Muscle of arm (tissue), 14 donors: ENCODE measurements at places on chromosomes 6 and 20.

DNA sequence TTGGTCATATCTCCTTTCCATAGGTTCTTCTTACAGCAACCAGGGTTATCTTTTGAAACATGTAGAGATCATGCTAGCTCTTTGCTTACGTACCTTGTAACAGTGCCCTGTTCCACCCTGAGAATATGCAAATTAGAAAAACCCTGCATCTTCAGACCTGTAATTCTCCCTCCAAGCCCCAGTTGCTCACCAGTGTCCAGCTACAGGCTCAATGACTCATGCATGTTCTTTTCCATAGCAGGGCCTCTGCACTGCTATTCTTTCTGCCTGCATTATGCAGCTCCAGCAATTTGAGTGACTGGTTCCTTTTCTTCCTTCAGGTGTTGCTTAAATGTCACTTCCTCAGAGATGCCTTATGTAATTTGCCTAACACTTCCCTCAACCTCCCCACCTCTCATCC lies 636.2 kb downstream of the KHDRBS2 start:
- DNase-seq, result no peak

DNA sequence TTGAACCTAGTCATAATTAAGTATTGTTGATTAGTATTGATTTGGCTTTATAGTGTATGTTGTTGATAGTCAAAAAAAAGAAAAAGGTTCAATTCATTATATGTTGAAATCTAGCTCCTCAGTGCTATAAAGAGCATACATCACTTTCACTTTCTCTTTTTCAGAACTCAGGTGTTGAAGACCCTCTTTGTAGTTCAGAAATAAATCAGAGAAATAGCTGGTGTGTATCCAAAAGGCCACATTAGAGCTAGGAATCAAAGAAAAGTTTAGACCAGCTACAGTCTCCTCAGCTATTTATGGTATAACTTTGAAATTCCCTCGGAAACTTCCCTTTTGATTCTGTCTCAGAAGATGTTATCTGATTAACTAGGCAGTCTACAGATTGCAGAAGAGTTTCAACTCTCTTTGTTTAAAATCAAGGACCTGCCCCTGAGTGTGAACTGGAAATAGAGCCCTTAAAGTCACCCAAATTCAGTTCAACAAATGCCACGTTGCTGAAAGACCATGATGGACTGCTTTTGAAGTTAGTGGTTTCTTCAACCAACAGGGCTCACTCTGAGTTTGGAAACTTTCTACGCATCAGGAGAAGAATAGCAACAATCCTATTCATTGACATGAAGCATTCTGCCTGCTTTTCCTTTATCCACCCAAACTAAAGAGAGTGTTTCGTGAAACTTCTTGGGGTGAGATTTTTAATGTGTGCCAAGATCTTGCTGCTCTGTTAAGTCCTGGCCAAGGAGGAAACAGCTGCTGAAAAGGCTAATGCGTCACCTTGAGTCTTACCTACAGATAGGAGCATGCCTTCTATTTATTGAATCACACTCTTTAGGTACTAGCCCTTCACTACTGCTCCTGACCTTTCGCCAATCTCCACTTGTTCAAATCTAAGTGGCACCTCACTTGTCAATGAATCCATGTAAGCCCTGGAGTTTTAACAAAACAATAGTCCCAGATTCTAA lies 111.7 kb downstream of the TNFRSF21 start:
- no peak for DNase-seq

DNA sequence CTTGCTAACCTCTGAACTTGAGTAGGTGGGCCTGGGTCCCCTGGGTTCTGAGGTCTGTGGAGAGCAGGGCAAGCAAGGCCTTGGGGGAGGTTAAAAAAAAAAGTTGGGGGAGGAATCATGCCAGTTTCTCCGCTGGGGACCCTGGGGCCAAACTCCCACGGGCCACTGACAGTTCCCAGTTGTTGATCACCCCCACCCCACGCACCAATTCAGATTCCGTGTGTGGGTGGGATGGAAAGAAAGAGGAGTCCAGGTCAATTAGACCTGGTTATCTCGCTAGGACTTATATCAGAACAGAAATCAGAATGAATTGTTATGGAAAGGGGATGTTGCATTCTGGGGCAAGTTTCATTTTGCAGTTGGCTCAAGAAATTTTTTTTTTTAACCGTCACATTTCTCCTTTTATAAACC lies 46.7 kb upstream of the SUPT3H start:
- no peak for DNase-seq

DNA sequence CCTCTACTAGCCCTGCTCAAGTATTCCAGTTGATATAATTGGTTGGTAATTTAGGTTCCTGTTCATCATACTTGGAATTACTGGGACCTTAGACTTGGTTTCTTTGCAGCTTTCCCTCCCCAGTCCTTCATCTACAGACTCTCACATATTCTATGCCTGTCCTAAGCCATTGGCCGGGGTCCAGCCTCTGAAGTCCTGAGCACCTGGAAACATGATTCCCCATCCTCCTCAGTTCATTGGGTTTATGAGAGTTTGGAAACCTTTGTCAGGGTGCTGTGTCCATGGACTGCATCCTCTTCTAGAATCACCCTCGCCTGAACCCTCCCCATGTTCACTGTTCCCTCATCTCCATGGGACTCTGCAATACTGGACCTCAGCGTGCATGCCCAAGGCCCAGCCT lies 8.8 kb downstream of the GSTA2 start:
- DNase-seq, result no peak

DNA sequence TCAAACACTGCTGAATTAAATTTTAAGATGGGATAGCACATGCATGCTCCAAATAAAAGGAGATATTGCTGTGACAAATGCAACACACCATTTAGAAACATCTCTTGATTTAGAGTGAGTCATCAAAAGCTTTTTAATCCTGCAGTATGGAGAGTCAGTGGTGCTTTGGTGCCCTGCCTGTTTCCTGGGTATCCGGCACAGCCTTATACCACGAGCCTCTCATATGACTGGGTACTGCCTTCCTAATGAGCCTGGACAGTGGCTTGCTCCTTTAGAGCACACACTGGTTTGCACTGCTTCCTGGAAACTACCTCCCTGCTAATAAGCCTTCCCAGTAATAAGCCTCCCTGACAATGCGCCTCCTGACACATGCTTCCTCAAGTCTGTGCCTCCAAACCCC lies 65.3 kb upstream of the KCNK16 start:
- DNase-seq, result no peak

DNA sequence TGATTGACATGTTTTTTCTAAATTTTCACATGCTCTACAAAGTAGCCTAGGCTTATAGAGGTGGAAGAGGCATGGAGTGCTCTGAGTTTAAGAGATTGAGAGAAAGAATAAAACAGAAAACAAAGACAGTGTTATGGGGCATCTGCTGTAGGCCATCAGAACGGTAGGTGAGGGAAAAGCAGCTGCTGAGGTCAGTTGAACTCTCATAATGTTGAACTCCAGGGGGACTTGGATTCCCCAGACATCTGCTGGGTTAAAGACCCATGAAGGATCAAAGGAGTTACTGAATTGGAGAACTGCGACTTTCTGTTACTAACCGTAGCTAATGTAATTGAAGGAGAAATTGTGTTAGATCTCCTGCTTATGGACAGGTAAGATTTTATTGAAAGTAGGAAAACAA lies 333.9 kb downstream of the TFAP2B start:
- no peak for DNase-seq

DNA sequence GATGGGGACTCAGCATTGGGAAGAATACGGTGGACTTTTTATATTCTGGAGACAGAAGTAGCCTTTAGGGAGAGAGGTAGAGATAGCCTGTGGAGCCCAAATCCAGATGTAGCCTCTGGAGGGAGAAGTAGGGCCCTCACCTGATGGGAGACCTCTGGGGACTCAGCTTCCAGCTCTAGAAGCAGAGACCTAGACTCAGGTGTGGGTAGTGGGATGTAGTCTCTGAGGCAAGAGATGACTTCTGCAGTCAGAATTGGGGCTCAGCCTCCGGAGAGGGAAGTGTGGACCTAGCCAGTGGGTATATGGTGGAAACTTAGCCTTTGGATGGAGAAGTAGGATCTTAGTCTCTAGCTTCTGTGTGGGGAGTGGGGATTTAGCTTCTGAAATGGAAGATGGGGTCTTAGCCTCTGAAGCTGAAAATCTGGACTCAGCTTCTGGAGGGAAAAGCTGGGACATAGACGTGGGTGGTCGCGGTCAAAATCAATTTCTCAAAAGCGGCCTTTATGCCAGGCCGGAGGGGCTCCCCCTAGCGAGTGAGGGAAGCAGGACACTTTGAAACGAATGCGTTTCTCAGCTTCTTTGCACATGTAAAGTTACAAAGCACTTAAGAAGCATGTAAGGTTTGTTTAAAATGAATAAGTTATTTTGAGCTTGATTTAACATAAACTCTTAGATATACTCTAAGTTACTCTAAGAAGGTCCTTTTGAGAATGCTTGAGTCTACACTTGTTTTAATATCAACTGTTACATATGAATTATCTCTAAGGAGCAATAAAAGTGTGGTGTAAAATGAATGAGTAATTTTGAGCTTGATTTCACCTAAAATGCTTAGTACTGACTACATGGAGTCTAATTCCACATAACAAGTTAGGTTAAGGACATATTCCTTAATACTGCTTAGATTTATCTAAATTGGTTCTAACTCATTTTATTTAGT lies 12.9 kb upstream of the ZNF343 start:
- peak; percentile 16 for DNase-seq
